Motor neuron (in vitro differentiated cells): ENCODE measurements at places on chromosomes 7 and 10.

- ATAC-seq = no peak
These were observed 9.7 kb upstream of the ANLN start for GRCh38 chr7:36379831-36380504.

DNA sequence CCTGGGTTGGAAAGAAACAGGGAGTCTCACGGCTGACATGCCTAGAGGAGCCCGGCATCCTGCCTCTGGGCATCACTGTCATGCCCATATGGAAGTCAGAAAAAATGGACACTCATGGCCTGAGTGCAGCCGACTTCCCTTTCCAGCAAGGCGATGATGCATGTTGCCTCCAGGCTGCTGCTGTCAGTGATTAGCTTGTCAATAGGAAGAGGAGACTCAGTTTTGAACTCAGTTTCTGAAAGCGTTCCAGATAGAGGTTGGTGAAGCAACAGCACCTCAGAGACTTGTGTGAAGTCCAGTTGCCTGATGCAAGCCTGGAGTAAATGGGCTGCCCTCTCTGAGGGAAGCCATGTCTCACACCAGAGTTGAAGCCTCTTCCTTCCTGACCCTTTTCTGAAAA is 148.4 kb downstream of the TPST1 start:
- no peak for ATAC-seq

GRCh38 chr10:25206693-25207414 is 32.1 kb downstream of the GPR158 start:
- no peak for ATAC-seq

GRCh38 chr10:63553031-63553430 is 31.8 kb downstream of the REEP3 start:
- peak; percentile 67 for ATAC-seq

GRCh38 chr10:48803801-48804584 is 119.3 kb downstream of the WDFY4 start:
- ATAC-seq = peak; percentile 41

GRCh38 chr10:124619195-124619594 is 125.0 kb downstream of the FAM53B start:
- ATAC-seq = no peak

DNA sequence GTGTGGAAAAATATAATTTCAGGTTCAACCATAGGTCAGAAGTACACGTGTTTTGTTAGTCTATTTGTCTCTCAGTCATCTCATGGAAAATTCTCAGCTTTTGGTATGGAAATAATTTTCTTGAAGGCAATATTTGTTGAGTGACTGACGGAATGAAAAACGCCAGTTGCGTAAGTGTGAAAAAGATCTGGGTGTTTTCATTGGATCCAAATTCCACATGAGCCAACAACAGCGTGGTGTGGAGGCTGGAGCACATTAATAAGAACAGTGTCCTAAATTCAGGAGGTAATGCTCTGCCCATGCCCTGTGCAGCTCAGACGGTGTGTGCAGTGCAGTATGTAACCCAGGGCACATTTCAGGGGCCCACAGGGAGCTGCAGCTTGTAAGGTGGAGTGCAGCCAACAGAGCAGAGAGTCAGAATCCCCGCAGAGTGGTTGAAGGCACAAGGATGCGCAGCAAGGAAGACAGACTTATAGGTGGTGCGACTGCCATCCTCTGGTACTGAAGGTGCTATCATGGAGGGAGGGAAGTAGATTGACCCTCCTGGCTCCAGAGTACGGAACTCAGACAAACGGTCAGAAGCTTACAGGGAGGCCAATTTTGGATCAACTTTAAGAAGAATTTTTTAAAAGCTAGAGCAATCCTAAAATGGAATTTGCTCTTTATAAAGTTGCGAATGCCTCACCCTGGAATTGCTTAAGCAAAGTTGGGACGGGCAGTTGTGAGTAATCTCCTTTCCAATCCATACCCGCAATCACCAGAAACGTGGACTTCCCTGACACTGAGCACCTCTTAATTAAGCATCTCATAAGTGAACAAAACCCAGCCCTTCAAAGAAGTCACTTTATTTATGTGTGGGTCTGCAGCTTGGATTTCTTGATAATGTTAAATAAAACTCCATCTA is 38.0 kb downstream of the EGFR start:
- no peak for ATAC-seq

- ATAC-seq = no peak
These were observed 595.4 kb upstream of the GHITM start for GRCh38 chr10:83543691-83544462.

DNA sequence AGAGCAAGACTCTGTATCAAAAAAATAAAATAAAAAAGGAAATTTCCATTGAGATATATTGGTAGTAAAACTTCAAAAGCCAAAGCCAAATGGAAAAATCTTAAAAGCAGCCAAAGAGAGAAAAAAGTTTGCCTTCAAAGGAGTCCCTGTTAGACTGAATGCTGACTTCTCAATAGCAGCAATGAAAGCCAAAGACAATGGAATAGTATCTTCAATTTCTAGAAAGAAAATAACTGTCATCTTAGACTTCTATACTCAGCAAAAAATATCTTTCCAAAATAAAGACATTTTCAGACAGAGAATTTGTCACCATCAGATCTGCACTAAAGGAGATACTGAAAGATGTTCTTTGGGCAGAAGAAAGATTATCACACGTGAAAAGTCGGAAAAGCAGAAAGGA is 14.3 kb upstream of the OIT3 start:
- ATAC-seq = no peak

GRCh38 chr7:100093498-100093897 is 4.7 kb downstream of the COPS6 start:
- ATAC-seq = no peak

DNA sequence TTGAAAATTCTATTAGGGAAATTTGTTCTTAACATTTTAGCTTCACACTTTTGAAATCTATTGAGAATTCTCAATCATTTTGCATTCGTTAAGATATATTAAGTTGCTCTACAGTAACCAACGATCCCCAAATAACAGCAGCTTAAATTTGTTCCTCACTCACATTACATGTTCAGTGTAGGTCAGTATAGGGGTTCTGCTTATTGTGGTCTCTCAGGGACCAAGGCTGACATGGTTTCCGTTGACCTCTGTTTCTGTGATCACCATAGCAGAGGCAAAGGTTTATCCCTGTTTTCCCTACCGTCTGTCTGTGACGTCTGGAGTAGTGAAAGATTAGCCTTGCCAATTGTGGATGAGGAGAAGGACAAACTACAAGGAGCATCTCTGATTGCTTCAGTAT is 235.0 kb upstream of the CSTF2T start:
- no peak for ATAC-seq

- no peak for ATAC-seq
These were observed 14.3 kb downstream of the ZC3HAV1 start for GRCh38 chr7:139095194-139095659.

- ATAC-seq = peak; percentile 80
These were observed at the start of gene FRMD4A for GRCh38 chr10:14330388-14331061. Gene FRMD4A, minus strand, starts transcription at chr10:14330924.

GRCh38 chr10:24208661-24209431 is at the start of gene KIAA1217:
Gene KIAA1217, plus strand, starts transcription at chr10:24209138. Its CDS starts 56 bp downstream, at chr10:24209194.
- ATAC-seq = peak; percentile 77

GRCh38 chr10:110857265-110858171 is 14.2 kb upstream of the PDCD4 start:
- peak; percentile 62 for ATAC-seq
